ENCODE measurements at places on chromosomes 4 and X.

DNA sequence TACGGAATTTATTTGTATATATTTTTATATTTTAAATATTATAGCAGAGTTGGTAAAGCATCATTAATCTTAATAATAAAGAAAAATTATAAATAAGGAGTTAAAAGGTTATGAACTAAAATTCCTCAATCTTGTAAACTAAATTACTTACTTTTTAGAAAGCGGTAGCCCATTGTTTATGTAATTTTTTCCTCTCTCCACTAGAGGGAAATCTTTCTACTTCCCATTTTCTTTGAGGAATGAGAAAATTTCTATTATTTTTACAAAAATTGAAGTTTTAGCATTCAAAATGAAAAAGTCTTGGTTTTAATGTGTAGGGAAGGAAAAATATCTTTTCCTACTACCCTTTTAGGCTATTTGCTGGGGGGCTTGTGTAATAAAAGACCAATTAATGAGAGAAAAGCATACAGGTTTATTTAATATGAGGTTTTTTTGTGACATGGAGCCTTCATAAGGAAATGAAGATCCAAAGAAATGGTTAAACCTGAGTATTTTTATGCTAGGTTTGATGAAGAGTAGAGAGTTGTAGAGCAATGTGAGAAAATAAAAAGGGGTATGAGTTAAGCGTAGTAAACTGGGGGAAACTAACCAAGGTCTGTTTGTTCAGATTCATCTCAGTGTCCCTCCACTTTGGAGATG lies 68.7 kb upstream of the ADAD1 start:
- DNase-seq, result no peak

DNA sequence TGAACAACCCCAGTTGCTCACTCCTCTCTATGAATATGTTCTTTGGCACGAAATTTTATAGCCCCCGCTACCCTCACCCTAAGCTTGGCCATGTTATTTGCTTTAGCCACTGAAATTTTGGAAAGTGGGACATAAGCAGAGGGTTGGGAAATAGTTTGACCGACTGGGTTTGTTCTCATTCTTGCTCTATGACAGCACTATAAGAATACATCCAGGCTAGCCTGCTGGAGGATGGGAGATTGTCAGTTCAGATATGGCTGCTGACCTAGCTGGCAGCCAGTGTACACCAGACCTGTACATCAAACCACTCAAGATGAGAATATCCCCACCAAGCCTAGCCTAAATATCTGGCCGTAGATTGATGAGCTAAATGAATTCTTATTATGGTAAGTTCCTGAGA lies 298.1 kb downstream of the PDGFC start:
- no peak for DNase-seq

- DNase-seq, result no peak
Measured at GRCh38 chr4:142110136-142110535, 473.8 kb downstream of the IL15 start.

- no peak for DNase-seq
Measured at GRCh38 chr4:62344915-62345314, 1144.8 kb downstream of the ADGRL3 start.

Data from dorsolateral prefrontal cortex (tissue), 122 donors.